ENCODE measurements at places on chromosomes 5 and 9. TPM values are rescaled to one million over a fixed set of nuclear protein-coding genes. Genes with fewer than 3 reads are reported as not detected.

The ARAP3 gene
- total RNA-seq, result 11.6 TPM

The FCHO2 gene
- 10.2 TPM for total RNA-seq

The TOR2A gene
- 17.7 TPM for total RNA-seq

The TXNDC8 gene
- total RNA-seq, result not detected

The FXN gene
- 13.9 TPM for total RNA-seq

The WDR38 gene
- total RNA-seq, result not detected

The ZFP62 gene
- 12.8 TPM for total RNA-seq

The IL5 gene
- total RNA-seq, result not detected

The PLPP7 gene
- not detected for total RNA-seq

The SLC1A3 gene
- 2.7 TPM for total RNA-seq

The FBXW2 gene
- total RNA-seq, result 24.3 TPM

The POLK gene
- 15.5 TPM for total RNA-seq

The SIT1 gene
- not detected for total RNA-seq

The CKMT2 gene
- total RNA-seq, result not detected

The RANBP17 gene
- total RNA-seq, result 3.5 TPM

The CYSTM1 gene
- 19.0 TPM for total RNA-seq

The ZNF300 gene
- 4.0 TPM for total RNA-seq

The CD274 gene
- 5.3 TPM for total RNA-seq

The TMEM250 gene
- total RNA-seq, result 58.1 TPM

The COL27A1 gene
- 8.5 TPM for total RNA-seq

All from airway epithelial cell (primary cell).